ENCODE measurements at places on chromosomes 12 and 14.

GRCh38 chr12:125966641-125967040 is 901.4 kb downstream of the AACS start:
- no peak for DNase-seq

DNA sequence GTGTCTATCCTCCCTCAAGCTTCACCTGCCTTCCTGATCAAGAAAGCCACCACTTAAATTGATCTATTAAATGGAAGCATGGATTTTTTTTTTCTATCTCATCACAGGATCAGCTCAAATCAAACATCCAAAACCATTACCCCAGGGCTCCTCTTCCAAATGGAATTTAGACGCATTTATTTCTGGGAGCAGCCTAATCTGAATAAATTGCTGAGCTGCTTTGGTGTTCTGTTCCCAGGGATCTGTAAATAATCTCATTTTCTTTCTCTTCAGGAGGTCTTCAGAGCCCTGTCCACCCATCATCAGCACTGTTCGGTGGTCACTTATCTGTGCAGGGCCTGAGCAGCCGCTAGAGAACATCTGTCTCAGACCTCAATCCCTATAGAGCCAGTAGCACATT is 695.4 kb upstream of the TMEM132C start:
- DNase-seq = no peak

DNA sequence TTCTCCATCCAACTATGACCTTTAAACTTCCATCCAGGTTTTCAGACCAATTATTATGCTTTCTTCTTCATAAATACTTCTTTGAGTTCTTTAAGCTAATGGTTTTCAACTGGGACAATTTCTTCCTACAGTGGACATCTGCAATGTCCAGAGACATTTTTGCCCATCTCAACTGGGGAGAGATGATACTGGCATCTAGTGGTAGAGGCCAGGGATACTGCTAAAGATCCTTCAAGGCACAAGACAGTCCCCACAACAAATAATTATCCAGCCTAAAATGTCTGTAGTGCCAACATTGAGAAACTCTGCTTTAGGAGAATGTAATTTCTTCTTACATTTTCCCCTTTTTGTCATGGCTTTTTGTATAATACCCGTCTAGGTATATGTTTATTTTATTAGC is 10.6 kb downstream of the TRHDE start:
- DNase-seq = no peak

GRCh38 chr14:68840454-68840853 is 47.6 kb upstream of the ZFP36L1 start:
- no peak for DNase-seq
